Stimulated activated CD4-positive, alpha-beta T cell treated with anti-CD3 and anti-CD28 coated beads, Interleukin-12 subunit alpha, Interleukin-12 subunit beta, amount 100 ng/mL, for 24 hours (primary cell): ENCODE measurements at places on chromosomes 16 and 17.

GRCh38 chr16:29663016-29663806 lies at the start of gene SPN:
Gene SPN (plus strand): TSS chr16:29663247. CDS start chr16:29663729, 482 bp downstream.
- DNase-seq: no peak

DNA sequence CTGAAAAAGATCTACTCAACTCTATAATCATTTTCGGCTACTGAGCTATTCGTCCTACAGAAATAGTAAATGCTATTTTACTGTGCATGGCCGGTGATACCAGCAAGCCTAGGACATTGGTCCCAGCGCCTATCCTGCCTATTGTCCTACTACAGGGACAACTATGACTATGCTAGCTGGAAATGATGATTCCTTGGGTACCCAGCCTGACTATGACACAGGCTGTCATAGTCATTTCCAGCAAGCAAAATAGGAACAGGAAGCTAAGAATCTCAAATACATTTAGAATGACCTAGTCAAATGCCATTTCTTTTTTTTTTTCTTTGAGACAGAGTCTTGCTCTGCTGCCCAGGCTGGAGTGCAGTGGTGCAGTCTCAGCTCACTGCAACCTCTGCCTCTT lies 33.7 kb upstream of the HSBP1 start:
- DNase-seq: no peak

DNA sequence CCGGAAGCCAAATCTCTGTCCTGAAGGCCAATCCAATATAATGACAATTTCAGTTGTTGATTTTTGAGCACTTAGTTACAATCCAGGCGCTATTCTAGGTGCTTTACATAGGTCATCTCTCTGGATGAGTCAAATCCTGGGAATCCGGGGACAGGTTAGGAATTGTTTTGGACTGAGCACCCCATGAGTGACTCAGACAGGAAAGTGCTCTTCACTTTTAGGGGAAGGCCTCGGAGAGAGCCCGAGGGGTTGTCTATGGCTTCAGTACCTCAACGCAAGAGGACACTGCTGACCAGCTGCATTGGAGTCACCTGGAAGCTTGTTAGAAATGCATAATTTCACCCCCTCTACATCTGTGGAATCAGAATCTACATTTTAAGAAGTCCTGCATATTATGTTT lies 108.8 kb downstream of the IRX5 start:
- DNase-seq: no peak

DNA sequence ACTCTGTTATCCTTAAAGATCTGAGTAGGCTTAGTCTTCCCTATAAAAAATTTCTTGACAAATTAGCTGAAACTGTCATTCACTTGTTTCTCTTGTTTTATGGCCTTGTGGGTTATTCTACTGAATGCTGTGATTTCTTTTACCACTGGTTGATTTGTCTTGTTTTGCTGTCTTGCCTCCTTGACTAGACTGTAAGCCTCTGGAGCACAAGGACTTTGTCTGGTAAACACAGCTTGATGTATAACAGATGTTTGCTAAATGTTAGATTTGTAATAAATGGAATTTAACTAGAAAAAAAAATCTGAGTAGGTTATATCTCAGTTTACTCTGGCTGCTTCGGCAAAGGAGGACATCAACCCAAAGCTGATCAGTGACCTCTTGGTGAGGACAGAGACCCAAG lies 21.6 kb downstream of the VAC14 start:
- DNase-seq: no peak

DNA sequence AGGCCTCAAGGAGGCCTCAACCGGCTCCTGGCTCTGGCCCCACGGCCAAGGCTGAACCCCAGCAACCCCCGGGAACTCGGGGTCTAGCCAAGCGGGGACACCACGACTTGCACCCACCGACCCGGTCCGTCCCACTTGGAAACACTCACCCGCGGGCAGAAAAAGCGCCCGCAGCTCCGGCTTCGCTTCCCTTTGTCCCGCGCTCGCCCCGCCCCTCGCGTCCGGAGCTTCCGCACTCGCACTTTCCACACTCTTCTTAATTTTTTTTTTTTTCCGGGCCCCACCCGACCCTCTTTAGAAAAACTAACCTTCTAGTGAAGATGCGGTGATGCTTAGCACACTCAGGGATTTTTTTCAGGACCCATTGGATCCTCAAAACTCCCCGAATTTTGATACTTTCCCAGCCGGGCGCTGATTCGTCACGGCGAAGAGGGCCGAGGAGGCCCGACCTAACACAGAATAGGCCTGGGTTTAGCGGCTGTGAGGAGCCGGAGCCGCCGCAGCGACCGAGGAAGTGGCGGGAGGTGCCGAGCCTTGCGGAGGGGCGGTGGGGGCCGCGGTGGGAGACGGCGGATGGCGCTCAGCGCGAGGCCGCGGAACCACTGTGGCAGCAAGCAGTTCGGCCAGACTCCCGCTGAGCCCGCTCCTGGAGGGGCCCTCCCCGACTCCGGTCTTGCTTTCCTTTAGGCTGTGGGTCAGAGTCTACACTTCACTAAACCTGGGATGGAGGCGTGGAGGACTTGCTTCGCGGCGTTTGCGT lies at the start of gene SMARCE1:
TSS of gene SMARCE1 (minus strand) at position 195 of the 760 bp plus-strand sequence. CDS start 2,016 bp downstream, outside the sequence.
- peak; percentile 55 for DNase-seq

DNA sequence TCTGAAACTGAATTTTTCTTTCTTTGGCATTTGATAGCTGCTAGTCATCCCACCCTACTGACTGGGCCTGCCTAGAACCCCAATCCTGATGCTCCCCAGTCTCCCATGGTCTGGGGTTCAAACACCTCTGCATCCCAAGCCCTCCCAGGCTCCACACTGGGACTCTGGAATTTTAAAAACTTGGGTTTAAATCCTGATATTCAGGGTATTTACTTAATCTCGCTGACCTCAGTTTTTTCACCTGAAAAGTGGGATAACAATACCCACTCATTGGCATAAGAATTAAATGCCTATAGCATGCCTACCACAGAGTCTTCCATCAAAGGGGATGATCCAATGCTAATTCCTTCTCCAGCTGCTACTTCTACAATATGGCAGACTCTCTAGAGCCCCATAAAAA lies 264.4 kb downstream of the NPIPA8 start:
- no peak for DNase-seq

DNA sequence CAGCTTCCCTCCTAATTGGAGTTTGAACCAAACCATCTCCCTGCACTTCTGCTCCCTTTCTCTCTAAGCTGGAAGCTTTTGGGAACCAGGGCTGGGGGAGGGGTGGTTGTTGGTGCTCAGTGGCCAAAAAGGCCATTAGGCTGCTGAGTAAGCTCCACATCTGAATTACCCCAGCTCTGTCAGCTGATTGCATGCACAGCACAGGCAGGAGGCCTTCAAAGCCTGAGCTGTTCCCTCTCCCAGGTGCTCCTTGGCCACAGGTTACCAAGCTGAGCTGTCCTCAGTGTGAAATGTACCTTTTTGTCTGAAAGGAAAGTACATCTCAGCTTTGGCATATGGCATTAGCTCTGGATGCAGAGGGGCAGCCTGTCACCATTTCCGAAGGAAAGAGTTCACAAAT lies 6.2 kb upstream of the TBKBP1 start:
- no peak for DNase-seq

DNA sequence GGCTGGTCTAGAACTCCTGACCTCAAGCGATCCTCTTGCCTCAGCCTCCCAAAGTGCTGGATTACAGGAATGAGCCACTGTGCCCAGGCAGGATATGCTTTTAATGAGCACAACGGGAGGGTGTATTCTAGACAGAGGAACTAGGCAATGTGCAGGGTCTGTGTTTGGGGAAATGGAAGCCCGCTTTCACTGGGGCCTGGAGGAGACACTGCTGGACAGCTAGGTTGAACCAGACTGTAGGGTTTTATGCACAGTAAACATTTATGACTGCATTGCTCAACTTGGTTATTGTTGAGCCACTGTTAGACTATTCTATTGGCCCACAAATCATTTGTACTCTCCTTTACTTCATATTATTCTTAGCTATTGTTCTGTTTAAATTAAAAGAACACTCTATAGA lies 10.2 kb upstream of the SIAH1 start:
- no peak for DNase-seq

GRCh38 chr17:43015579-43015978 lies 6.6 kb downstream of the VAT1 start:
- DNase-seq: no peak

- DNase-seq: no peak
Observed at GRCh38 chr17:4554441-4554996, 665 bp downstream of the MYBBP1A start.

- no peak for DNase-seq
Observed at GRCh38 chr16:64450177-64450576, 671.7 kb downstream of the CDH11 start.

GRCh38 chr17:77326636-77327035 lies 185.9 kb downstream of the SEC14L1 start:
- no peak for DNase-seq

GRCh38 chr17:28030386-28030785 lies 12.1 kb upstream of the NLK start:
- DNase-seq: no peak

- DNase-seq: no peak
Observed at GRCh38 chr17:45234641-45235415, 13.1 kb downstream of the FMNL1 start.

DNA sequence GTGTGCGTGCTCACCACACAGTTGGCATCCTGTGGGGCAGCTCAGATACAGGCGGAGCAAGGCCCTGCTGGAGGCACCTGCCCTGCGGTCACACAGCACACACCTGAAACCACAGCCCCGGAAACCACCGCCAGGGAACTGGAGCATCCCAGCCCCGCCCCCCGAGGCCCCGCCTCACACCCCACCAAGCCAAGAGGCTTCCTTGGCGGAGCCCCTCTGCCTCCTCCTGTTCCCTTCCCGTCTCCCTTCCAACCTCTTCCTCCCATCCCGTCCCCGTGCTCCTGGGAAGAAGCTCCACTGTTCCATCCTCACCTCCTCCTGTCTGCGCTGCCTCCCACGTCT lies 205.5 kb downstream of the NTN1 start:
- DNase-seq: no peak
